ENCODE measurements at places on chromosomes 3 and 15.

DNA sequence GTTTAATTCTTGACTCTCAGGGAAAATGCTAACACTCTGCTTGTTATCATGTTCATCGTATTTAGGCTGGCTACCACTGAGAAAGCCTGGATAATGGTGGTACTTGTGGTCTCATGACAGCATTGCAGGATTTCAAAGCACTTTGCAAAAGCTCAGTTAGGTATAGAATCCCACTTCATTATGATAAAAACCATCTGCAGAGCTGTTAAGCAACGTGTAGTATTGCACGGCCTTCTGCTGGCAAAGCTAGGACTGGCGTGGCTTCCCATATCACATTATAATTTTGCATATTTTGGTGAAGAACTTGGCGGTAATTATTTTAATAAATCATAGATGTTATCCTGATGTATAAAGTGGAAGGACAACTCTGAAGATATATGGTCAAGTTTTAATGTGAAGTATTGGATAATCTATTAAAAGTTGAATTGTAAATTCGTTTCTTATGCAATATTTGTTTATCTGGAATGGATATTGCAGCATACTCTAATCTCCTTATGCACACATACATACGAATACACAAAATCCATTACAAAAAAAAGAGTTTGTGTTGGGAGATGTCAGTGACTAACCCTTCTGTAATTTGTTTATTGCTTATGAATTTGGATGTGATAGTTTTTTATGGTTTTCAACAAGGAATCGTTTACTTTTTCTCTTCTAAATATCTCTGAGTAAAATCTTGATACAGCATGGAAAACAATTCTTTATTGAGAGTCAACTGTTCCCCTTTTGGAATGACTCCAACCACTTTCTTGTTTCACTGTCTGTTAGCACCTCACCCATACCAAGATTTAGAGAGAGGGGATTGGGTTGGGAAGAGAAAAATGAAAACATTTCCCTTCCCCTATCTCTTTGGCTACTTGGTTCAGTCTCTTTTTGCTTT is 9.2 kb downstream of the RAB8B start:
- no peak for DNase-seq

GRCh38 chr3:452221-452620 is 255.7 kb downstream of the CHL1 start:
- no peak for DNase-seq

- DNase-seq, result no peak
These were observed 73.8 kb downstream of the FLNB start for GRCh38 chr3:58082047-58082446.

DNA sequence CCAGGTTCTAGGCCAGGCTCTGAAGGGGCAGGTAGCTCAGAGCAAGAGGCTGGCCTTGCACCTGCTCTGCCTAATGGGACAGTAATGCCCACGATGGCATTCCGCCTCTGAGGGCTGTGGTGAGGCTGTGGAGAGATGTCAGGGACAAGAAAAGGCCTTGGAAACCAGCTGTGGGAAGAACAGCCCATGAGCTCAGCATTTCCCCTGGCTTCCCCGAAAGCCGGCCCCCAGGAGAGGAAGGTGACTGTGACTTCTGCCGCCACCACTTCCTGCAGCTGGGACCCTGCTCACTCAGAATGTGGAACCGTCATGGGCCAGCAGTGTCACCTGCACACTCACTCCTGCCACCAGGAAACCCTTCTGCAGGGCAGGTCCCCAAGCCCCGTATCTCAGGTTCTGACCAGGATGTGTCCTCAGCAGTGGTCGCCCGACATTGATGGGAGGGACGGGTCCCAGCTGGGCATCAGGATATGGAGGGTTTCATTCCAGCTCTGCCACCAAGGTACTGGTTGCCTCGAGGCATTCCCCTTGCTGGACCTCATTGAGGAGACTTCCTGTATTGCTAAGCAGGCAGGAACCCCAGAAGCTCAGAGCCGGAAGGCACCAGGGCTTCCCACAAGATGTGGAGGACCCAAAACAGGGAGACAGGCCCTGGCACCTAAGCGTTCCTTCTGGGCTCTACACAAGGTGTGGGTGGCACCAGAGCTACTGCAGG is 30.7 kb downstream of the SEMA7A start:
- DNase-seq, result peak; percentile 20

- no peak for DNase-seq
These were observed 48.3 kb upstream of the THSD4 start for GRCh38 chr15:71066983-71067382.

- DNase-seq, result no peak
These were observed 12.6 kb downstream of the RPL32 start for GRCh38 chr3:12828751-12829150.

DNA sequence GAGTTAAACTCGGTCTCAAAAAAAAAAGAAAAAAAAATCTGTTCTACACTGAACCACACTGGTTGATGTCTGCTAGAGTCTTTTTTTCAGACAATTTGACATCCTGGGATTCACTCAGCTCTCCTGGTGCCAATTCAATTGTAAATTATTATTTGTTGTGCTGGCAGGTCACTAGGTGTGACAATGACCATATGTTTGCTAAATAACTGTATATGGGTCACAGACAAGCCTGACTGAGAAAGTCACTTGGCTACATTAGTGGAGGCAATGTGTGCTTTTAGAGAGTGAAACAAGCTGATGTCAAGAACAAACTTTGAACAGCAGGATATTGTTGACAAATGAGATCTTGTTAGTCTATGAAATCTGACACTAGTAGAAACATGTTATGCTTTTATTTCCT is 1379.1 kb downstream of the ZPLD1 start:
- no peak for DNase-seq

DNA sequence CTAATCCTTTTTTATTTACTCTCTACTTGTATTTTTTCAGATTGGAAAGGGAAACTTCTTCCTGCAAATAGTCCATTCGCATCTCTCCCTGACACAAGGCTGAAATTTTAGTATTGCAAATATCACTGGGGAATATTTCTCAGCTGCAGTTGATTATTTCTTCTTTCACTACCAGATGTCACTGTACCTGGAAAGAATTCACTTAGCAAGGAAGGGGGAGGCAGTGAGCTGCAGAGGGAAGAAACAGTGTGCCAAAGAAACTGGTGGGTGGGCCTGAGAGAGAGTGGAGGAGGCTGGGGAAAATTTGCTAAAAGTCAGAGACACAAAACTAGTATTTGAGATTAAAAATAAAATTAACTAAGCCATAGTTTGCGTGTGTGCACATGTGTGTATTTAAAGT is 142.3 kb upstream of the STT3B start:
- DNase-seq, result no peak

GRCh38 chr3:64093825-64094712 is 70.8 kb upstream of the PSMD6 start:
- DNase-seq, result no peak

GRCh38 chr3:56704706-56705105 is 21.6 kb upstream of the TASOR start:
- no peak for DNase-seq

- no peak for DNase-seq
These were observed 71.9 kb upstream of the CHRNB4 start for GRCh38 chr15:78712797-78713515.

DNA sequence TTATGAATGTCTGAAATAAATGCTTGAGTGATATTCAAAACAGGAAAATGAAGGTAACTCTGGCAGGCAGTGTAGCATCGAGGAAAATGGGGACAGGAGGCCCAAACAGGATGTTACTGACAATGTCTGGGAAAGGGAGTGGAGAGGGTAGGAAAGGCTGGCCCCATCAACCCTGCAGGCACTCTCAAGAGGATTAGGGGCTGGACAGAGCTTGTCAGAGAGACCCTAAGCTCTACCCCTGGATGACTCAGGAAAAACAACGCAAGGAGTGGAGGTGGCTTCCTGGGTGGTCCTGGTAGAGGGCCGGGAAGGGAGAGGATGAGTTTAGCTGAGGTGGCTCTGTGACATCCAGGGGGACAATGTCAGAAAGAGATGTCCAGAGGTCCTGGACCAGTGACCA is 106.0 kb downstream of the RYK start:
- no peak for DNase-seq

DNA sequence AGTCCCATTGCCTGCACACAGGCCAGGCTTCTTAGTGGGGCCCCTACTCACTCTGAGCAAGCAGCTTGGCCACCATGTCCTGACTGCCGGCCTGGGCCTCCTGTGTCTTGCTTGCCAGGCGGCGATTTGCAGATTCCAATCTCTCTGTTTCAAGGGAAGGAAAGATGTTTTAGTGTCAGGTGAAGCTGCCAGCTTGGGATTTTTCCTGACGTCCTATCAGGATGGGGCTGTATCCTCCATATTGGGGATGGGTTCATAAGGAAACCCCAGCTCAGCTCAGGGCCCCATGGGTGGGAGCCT is 8.5 kb downstream of the AMOTL2 start:
- DNase-seq, result no peak

DNA sequence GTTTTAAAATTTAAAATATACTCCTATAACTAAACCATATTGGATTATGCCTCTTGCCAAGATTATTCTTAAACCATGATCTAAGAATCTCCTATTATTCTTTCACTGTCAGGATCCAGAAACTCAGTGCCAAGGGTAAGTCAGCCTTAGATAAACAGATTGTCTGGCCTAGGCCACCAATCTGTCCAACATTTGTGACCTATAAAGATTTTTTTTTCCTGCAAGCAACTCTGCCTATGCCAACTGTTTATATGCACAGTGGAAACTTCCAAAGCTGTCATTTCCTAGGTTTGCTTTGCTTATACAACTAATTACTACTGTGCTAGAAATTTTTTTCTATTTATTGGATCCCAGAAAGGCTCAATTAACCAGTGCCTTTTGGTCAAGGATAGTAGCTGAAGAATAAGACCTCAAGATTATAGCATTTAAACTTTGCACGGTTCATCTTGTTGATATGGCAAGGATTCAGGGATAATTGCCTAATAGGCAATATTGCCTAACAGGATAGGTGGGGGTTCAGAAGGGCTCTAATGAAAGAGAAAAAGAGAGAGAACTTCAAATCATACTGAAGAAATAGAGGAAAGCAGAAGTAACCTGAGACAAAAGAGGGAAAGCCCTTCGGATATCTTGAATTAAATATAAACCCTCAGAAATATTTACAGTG is 22.8 kb downstream of the GAP43 start:
- DNase-seq, result no peak

GRCh38 chr3:123586131-123586530 is 1.3 kb upstream of the HACD2 start:
- DNase-seq, result peak; percentile 1

DNA sequence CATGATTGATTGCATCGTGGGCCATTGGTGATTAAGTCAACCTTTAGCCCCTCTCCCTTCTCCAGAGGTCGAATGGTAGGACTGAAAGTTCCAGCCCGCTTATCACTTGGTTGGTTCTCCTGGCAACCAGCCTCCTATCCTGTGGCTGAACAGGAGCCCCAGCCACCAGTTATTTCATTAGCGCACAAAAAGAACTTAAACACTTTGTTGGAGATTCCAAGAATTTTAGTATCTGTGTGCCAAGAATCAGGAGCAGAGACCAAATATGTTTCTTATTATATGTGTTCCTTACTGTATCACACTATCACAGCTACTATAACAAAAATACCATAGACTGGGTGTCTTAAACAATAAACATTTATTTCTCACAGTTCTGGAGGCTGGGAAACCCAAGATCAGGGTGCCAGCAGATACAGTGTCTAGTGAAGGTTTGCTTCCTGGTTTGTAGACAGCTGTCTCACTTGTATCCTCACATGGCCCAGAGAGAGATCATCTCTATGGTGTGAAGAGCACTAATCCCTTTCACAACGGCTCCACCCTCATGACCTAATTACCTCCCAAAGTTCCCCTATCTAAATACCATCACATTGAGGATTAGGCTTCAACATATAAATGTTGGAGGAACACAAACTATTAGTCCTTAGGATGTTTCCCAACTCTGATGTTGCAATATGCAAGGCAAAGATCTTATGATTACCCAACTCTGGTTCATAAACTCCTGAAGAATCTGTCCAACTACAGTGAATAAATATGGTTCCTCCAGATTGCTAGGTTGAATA is 30.5 kb upstream of the APH1B start:
- no peak for DNase-seq

DNA sequence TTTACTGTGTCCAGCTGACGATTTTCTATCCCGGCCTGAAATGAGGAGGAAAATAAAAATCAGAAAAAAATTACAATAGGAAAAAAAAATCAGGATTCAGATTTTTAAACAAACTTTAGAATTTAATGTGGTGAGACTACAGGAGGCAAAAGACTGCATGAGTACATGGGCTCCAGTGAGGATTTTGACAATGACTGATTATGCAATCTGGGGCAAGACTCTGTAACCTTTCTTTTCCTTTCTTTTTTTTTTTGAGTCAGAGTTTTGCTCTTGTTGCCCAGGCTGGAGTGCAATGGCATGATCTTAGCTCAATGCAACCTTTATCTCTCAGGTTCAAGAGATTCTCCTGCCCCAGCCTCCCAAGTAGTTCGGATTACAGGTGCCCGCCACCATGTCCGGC is 29.9 kb downstream of the SPG11 start:
- DNase-seq, result no peak

DNA sequence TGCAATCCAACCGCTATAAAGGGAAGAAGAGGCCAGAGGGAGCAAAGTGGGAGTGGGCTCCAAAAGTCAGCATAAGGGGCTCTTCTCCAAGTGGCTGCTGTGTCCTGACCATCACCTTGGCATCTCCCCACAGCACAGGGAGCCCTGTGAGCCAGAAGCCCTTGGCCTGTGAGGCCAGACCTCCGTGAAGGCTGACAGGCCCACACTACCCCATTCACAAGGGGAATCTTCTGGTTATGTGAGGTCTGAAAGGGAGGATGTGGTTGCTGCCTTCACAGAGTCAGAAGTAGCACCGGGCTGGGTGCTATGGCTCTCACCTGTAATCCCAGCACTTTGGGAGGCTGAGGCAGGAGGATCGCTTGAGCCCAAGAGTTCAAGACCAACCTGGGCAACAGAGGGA is 2.6 kb upstream of the ULK3 start:
- DNase-seq, result no peak

DNA sequence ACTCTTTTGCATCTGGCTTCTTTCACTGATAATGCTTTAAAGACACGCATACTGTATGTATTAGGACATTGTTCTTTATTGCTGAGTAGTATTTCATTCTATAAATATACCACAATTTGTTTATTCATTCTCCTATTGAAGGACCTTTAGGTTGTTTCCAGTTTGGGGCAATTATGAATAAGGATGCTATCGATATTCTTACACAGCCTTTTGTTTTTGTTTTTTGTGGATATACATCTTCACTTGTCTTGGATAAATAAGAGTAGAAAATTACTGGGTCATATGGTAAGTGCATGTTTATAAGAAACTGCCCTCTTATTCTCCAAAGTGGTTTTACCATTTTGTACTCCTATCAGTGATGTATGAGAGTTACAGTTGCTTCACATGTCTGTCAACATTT is 61.8 kb upstream of the GOLGA6B start:
- DNase-seq, result no peak

GRCh38 chr3:16174026-16174355 is 489 bp upstream of the GALNT15 start:
- no peak for DNase-seq

All from activated naive CD4-positive, alpha-beta T cell (primary cell).